ENCODE measurements at places on chromosomes 1 and 21.
A peak's percentile ranks its signal among the peaks of the same experiment; 100 is the strongest.

DNA sequence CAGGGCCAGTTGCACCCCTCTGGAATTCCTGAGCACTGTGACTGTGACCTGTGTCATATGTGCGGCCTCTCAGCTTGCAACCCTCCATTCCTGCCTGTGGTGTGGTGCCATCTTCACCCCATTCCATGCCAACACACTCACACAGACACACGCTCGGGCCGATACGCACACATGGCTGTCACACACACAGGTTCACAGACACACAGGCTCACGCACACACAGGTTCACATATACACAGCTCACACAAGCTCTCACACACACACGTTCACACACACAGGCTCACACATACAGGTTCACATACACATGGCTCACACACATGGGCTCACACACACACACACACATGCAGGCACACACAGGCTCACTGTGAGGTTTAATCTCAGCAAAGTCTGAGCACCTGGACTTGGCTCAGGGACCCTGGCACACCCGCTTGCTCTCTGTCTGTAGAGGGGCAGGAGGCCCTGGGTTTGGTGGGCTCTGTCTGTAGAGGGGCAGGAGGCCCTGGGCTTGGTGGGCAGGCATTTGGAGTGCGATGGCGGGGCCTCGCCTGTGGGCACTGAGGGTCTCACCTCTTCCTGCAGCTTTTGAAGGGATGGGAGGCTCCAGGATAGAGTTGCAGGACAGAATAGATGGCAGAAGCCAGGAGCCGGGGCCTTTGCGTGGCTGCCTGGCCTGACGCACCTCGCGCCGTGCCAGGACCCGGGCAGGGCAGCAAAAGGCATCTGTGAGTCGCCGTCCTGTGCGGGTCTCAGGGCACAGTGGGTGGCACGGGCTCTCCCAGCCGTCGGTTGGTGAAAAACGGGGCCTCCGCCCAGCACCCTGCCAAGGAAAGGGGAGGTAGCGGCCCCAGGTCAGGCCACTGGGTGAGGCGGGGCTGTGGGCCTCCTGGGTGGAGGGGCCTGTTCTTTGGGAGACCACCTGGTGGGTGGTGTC is 17.1 kb downstream of the COL18A1 start:
- DNase-seq, result no peak

DNA sequence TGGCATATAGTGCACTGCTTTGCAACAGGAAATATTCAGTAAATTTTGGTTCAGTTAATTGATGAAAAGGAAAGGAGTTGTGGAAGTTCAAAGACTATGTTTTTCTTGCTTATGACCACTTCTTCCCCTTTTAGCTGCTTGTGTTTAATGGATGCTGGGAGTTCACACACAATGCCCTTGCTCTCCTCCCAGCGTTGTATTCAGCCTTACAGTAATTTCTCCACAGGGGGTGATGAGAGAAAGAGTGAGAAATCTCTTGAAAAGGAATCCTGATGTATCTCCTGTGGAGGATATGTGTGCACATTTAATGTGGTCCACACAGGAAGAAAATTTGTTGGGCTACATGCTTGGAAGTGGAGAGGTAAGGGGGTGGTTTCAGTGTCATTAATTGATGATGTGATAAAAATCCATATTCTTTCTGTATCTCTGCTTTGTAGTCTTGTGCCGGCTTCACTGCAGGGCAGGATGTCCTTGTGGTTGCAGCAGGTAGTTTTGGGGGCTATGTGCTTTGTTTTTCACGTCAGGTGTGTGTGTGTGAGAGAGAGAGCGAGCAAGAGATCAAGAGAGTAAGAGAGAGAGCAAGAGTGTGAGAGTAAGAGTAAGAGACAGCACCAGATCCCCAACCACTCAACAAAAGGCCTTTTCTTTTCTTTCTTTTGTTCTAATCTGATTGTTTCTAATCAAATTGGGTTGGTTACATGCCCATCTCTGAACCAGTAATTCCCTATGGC is 204.4 kb downstream of the RWDD3 start:
- no peak for DNase-seq

DNA sequence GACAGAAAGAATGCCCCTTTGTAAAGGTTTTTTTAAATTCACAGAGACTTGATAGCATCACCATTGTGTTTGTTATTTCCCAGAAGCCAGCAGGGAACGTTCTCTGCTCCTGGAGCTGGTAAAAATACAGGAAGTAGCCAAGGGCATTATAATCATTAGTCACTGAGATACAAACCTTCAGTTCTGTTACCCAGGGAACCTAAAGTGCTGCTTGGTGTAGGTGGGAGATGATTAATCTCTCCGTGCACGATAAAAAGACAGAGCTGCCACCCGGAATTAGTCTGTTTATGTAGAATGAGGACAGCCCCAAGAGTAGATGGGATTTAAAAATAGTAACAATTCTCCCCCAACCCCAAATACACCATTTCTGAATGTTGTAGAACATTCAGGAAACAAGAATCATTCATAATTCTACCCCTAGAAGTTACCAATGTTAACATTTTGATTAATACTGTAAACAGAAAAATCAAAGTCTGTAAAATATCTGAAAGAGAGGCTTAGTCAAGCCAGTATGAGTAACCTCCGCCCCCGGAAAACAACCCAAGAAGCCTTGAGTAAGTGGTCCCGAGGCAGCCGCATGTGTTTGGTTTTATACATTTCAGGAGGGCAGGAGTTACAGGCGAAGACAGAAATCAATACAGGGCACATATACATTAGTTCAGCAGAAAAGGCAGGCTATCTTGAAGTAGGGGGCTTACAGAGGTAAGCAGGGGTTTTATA is 45.3 kb upstream of the CTBS start:
- peak; percentile 20 for DNase-seq

DNA sequence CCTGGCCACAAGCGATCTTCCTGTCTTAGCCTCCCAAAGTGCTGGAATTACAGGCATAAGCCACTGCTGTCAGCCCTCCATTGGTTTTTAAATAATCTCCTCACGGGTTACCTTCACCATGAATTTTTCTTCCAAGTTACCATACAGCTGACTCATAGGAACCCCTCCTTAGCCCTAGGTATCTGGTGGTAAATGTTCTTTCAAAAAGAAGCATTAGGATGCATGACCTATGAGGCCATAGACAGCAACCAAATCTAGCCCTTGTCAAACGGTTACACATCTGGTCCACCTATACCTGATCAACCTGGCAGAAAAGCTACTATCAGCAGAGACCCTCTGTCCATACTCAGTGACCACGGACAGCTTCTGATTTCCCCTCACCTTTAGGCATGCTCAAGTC is 12.7 kb upstream of the DEGS1 start:
- DNase-seq, result no peak
